T-helper 2 cell (primary cell): ENCODE measurements at places on chromosomes 2 and 18.

DNA sequence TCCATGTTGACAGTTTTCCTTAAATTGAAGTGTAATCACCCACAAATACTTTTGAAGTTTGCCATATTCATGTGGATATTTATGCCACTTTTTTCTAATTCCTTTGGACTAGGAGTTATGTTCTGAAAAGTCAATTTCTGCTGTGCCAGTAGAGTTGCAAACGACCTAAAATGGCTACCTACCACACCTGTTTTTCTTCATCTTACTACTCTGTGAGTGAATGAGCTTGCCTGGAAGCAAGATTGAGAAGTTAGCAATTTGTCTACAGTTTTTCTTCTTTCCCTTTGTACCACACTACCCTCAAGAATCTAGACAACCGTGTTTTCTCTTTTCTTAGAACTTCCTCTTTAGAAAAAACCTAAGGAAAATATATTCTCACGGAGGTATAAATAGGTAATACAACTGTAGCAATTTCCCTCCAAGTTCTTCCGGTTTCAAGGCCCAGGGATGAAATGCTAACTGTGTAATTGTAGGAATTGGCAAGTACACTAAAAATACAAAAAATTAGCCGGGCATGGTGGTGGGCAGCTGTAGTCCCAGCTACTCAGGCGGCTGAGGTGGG is 7.3 kb upstream of the SLC39A10 start:
- DNase-seq, result no peak

GRCh38 chr2:73133566-73134197 is 20.9 kb upstream of the RAB11FIP5 start:
- DNase-seq, result no peak

DNA sequence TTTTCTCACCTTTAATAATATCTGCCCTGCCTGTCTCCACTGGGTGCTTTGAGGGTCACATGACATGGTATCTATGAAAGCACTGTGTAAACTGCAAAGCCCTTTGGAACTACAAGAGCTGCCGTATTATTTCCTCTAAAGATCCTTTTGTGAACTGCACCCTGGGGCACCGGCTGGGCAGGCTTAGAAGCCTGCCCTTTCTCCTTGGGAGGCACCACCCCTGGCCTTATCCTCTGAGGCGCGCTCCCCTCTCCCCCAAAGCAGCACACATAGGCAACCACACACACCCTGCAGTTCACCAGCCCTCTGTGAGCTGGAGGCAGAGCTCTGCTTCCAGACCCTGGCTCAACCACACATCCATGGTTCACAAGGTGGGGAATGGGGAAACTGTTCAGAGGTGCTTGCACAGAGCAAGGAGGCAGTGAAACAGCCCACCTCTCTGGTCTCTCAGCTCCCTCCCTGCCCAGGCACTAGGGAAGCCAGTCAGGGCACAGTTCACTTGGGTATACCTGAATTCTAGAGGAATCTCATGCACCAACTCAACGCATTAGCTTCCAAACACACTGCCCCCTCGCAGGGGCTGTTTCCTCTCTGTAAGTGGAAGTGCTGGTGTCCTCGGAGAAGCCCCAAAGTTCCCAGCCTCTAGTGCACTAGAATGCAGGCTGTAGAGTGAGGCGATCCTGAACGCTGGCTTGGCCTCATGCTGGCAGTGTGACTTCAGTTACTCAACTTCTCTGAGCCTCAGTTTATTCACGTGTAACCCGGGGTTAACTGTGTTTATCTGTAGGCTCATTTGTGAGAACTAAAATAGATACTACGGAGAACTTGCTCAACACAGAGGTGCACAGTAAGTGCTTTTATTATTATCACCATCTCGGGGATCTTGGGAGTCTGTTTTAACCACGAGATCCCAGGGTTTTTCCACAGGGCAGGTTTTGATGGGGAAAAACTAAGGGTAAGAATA is 11.0 kb downstream of the SIGLEC15 start:
- no peak for DNase-seq

- DNase-seq, result no peak
Measured at GRCh38 chr2:127909019-127909418, 23.3 kb upstream of the AMMECR1L start.

- DNase-seq, result no peak
Measured at GRCh38 chr2:237427769-237428506, 14.0 kb upstream of the COL6A3 start.

- no peak for DNase-seq
Measured at GRCh38 chr18:68449292-68449691, 265.6 kb downstream of the TMX3 start.

- DNase-seq, result no peak
Measured at GRCh38 chr2:139478165-139478914, 698.1 kb upstream of the NXPH2 start.

DNA sequence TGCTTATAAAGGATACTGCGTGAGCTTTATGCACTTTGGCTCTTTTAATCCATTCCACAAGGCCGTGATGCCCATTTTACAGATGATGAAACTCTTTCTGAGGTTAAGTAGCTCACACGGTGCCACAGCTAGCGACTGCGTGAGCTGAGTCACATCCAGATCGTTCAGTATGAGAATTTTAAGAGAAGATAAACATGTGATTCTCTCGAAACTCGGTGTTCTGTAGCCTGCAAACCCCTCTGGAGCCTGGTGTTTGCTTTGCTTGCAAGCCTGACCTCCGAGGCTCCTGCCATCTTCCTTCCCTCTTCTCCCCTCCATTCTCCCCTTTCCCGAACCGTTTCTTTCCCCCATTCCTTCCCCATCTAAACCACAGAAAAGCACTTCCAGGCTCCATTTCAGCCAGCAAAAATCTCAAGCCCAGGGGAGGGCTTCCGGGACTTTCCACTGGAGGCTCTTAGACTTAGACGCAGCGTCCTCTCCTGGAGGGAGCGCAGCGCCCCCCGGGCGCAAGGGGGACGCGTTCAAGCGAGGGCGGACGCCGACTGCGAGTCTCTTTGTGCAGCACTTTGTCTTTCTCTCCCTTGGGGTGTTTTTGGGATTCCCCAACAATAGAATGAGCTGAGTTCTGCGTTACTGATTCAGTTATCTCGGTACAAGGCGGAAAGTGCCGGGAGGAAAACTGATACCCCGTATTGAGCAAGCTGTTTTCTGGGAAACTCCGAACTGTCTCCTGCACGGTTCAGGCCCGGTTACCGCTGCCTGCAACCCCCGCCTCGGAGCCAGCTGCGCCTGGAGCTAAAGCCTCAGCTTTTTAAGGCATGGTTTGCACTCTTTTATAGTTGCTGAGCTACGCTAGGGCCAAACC is 38.0 kb downstream of the CYP1B1 start:
- no peak for DNase-seq

DNA sequence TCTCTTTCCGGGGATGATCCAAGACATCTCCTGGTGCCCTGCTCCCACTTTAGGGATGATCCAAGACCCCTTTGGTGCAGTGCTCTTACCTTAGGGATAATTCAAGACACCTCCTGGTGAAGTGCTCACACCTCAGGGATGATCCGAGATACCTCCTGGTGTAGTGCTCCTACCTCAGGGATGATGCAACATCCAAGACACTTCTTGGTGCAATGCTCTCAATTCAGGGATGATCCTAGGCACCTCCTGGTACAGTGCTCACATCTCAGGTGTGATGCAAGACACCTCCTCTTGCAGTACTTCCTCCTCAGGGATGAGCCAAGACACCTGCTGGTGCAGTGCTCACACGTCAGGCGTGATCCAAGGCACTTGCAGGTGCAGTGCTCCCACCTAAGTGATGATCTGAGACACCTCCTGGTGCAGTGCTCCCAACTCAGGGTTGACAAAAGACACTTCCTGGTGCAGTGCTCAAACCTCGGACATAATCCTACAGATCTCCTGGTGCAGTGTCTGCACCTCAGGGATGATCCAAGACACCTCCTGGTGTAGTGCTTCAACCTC is 122.3 kb downstream of the ASB1 start:
- no peak for DNase-seq

DNA sequence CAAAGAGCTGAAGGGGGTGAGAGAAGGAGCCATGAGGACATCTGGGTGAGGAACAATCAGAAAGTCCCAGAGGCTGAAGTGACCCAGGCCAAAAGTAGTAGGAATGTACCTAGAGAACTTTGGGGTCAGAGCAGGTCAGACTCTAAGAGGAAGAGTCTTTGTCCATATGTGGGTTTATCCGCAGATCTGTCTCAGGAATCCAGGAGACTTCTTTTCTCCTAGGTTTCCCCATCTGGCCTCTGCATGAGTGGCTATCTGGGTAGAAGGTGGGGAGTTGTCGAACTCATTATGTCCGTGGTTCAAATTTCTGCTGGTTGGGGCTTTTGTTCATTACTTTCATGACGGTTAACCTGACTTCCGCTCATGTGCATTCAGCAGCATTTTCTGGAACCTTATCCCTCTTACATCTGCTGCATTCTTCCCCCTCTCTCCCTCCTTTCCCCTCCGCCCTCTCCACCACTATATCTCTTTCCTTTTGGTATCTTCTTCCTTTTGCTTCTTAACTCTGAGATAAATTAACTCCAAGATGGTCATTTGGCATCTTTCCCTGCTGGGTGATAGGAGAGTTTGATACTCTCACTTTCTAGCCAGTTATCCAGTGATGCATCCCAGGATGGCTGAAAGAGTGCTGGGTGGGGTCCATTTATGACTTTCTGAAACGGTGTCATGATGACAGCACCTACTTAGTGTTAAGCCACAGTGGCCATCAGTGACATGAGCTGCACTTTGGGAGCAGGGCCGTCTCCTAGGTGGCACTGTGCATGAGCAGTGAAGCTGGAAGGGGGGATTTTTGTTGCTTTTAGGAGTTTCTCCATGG is 2.1 kb downstream of the LIPG start:
- no peak for DNase-seq

DNA sequence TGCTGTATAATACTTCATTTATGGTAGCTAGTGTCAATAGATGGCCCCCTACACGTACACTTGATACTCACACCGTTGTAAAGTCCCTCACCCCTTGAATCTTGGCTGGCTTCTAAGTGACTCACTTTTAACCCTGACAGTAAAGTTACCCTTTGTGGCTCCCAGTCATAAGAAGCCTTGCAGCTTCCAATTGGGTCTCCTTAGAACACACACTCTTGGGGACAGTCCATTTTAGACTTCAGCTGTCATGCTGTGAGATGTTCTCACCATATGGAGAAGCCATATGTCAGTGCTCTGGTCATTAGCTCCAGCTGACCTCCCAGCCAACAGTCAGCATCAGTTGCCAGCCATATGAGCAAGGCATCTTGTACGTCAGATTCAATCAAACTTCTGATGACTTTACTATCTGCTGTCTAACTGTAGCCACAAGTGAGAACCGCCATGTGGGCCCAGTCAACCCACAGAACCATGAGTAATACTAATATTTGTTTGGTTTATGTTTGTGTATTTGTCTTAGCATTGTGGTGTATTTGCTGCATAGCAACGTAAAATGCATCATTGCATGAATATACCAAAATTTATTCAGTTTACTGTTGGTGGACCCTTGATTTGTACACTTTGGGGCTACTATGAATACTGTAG is 68.3 kb downstream of the PTPN4 start:
- DNase-seq, result no peak

DNA sequence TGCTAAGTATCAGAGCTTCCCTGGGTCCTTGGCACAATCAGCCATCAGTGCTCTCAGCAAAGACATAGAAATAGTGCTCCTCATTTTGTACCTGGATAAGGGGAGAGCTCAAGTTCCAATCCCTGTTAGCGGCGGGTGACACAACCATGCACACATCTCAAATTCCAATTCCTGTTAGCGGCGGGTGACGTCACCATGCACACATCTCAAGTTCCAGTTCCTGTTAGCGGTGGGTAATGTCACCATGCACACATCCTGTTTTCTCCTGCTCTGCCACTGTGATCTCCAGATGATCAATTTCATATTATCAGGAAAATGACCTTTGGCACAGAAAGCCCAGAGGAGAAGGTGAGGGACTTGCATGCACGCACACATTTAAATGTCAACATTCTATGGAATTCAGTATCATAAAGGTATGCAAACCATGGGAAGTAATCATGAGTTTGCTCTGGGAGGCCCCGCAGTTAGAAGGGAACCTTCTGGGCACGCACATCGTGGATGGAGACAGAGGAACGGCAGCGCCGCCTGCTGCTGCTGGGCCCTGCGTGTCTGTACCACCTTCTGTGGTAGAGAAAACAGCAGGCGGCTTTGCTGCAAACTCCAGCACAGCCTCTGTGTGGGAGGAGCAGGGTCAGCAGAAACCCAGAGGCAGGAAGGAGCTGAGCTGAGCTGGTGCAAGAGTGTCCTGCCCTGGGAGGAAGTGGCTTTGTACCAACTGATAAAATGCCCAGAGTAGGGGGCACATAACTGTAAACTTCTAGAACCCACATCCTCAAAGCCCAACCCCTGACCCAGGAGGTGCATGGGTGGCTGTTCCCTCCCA is 77.8 kb downstream of the MBP start:
- DNase-seq, result peak; percentile 61

- DNase-seq, result no peak
Measured at GRCh38 chr2:58660046-58660445, 418.9 kb upstream of the FANCL start.

- DNase-seq, result no peak
Measured at GRCh38 chr2:3112131-3112530, 265.5 kb downstream of the EIPR1 start.

DNA sequence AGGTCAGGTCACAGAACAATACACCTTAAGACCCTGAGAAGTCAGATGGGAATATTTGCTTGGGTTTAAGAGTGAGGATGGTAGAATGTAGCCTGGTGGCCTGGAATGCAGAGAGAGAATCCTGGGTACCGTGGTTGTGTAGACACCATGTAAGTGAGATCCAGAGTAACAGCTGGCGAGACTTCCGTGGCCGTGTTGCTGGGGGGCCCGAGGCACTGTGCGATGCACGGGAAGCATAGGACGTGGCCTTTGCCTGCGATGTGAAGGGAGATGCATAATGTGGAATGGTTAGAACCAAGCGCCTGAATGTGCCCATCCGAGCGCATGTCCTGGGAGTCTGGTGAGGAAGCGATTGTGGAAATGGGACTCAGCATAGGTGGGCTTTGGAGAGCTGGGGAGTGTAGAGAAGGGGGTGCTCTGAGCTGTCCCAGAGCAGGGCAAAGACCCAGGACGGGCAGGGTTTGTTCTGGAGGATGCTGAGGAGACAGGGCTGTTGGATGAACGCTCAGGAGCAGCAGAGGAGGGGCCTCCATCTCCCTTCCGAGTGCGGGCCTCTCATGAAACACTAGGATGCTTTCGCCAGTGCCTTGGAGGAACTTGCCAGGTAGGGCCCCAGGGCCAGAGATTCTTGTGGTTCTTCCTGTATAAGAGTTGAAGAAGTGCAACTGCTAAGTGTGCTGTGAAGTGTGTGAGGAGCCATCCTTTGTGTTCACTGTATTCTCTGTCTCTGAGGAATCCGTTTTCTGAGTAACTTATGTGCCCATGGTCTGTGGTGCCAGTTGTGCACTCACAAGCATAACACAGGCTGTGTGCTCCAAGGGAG is 7.1 kb downstream of the RNF144A start:
- DNase-seq, result no peak

DNA sequence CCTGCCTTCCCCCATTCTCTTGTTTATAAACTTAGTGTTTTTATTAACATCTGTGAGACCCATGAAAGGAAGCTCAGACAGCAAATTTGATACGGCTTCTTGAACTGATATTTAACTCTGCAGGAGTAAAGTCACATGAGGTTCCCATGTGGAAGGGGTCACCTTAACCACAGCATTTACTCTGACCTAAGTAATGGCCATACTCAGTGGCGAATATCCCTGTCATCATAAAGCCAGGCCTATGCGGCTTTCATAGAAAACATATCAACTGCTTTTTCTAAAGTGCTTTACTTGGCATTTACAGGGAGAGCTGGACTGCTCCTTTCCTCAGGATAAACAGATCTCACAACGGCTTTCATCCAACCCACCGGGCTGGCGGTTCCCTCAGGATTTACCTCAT is 9.0 kb downstream of the REG1A start:
- no peak for DNase-seq

GRCh38 chr18:54284535-54284934 is 15.2 kb downstream of the POLI start:
- no peak for DNase-seq
